ENCODE measurements at places on chromosomes 2 and 18. TPM values are rescaled to one million over a fixed set of nuclear protein-coding genes. Genes with fewer than 3 reads are reported as not detected.

The UGT1A10 gene
- total RNA-seq: not detected

DNA sequence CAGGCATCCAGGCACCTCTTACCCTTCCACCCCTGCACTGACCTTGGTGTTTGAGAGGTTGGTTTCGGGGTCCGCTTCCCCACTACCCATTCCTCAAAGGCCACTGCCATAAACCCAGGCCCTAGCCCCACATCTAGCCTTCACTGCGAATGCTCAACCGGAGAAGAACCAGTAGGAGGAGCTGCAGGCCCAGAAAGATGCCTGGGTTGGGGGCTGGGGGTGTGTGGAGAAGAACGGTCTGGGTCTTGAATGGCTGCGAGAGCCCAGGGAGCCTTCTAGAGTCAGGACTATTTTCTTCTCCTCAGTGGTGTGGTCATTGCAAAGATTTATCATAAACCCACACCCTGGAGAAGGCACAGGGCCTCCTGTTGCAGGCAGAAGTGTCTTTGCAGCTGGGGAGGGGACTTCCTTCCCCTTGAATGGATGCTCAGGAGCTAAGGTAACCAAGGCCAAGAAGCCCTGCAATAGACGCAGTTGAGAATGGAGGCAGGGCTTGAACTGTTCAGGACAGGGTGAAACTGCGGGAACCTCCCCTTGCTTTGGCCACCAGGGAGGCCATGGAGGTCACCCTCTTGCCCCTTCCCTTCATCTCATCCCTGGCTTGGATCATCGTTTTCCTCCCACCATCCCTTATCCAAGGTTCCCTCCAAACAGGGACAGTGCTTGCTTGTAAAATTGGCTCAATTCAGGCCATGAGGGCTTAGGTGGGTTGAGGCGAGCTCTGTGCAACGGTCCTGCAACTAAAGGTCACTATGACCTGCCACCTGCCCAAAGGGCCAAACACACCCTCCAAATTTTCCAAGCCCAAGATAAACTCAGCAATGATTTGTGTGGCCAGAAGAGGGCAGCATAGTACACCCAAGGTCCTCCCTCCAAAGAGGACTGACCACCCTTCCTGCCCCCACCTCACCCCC, 20.9 kb downstream of the THNSL2 start:
- DNase-seq: no peak

- peak; percentile 80 for DNase-seq
These were observed 173.6 kb downstream of the SMAD7 start for GRCh38 chr18:48777026-48777743.

DNA sequence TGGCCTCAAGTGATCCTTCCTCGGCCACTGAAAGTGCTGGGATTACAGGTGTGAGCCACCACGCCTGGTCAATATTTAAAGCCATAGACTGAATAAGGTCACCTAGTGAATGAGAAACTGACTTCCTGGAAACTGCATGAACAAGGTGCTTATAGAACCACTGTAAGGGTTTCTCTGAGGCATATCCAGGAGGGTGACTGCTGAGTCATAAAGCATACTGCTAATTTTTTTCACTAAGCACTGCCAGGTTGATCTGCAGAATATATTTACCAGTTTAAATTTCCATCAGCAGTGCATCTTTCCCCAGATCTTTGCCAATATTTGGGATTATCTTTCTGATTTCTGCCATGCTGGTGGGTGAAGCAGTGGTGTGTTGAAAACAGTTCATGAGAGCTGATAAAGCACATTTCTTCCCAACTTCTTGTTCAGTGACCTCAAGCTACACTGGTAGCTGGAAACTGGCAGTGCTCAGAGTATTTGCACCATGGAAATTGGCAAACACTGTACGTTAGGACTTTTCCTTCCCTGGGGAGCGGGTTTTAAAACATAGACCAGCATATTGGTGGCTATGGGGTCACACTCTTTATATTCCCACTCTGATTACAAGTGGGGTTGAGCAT, 4.2 kb upstream of the CLIP4 start:
- DNase-seq: no peak

GRCh38 chr2:224163566-224164307, 124.7 kb upstream of the SERPINE2 start:
- no peak for DNase-seq

DNA sequence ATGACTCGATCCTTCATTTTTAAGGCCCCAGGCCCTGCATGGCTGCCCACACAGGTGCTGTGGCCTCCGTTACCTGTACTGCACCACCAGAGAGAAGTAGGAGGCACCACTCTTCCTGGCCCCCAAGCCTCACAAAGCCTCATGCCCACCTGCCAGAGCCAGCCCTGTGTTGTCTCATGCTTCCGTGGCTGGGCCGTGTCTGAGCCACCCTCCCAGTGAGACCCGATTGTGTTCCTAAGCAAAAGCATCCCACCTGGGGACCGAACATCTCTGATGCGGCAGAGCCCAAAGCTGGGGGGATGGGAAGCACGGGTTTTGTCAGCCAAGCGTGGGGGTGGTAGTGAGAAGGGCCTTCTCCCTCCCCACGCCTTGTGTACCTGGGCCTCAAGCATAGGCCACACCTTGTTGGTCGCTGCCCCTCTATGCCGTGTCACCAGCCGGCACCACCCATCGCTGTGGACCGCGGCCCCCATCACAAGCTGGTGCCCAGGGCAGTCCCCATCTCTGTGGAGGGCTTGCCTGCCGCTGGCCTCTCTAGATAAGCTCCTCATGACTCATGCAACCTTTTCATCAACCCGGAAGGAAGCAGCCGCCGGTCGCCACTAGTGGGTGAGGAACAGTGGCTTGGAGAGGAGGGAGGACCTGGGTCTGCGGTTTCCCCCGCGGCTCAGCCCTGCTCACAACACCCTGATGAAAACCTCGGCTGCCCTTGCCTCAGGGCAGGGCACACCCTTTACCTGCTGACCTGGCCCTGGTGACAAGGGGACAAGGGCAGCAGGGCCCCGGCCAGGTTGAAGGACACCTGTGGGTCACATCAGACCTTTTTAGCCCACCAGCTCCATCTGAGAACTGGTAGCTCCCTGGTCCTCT, 2.7 kb upstream of the RNPEPL1 start:
- DNase-seq: peak; percentile 91

DNA sequence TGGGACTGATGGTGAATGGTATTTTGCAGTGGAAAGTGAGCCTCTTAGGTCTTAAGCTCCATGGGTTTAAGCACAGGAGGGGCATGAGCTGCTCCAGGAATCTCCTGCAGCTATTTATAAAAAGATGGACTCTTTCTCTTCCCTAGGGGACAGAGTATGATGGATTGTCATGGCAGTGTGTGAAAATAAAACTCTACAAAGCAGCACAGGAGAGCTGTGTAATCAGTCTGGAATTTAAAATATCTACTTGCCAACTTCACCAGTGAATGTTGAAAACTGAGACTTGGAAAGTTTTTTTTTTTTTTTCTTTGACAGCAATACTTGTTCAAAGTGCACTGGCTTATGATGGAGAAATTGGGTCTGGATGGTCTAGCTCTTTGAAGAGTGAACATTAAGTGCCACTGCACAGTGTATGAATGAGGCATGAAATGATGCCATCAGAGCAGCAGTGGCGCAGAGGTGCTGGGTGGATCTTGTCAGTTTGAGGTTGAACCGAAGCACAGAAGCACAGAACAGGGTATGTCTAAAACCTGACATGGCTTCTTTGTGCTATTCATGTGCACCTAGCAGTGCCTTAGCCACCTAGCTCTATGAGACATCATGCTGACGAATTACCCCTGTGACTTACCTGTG, 245.4 kb downstream of the PTPRM start:
- DNase-seq: no peak

DNA sequence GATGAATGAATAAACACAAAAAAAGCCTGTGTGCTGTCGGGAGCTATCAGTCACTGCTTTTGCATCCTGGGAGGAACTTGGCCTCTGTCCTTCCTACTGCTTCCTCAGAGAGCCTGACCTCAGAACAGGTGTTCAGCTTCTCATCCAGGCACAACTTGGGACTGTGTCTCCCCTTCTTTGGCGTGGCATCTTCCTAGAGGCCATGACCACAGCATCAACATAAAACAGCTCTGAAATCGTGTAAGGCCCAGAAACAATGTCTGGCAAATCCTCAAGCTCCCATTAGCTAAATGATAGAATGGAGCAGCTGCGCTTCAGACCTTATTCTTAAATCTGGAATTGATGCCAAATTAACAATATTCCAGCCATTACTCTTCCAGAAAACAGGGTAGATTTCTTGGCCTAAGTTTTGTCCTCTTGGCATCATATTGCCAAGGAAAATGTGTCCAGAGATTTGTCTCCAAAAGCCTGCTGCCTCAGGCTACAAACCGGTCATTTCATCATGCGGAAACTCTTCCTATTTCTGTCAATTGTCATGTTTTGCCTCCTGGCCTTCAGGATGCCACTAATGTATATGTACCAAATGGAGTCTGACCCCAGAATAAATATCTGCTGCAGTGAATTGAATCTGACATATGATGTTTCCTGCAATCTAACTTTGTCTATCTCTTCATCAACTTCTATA, 53.2 kb upstream of the RAB27B start:
- no peak for DNase-seq

DNA sequence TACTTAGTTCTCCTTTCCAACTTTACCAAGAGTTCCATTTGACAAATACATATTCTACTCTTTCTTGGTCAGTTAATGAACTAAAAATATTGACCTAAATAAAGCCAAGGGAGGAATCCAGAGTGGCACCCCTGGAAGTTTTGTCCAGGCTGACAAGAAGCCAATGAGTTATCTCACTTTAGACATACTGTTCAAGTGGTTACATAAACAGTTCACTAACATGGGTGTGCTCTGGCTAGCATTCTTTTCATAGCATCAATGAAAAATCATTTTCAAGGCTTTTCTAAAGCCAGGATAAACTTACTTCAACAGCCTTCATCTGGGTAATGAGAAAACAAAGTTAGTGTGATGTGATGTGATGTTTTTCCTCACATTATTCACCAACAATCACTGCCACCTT, 649.4 kb downstream of the TDRD15 start:
- DNase-seq: no peak

- peak; percentile 68 for DNase-seq
These were observed 1.3 kb downstream of the BCL2 start for GRCh38 chr18:63317982-63318888.
